ENCODE measurements at places on chromosomes 7 and 10.

GRCh38 chr7:33334349-33334748 lies 205.0 kb downstream of the BBS9 start:
- DNase-seq = peak; percentile 2

DNA sequence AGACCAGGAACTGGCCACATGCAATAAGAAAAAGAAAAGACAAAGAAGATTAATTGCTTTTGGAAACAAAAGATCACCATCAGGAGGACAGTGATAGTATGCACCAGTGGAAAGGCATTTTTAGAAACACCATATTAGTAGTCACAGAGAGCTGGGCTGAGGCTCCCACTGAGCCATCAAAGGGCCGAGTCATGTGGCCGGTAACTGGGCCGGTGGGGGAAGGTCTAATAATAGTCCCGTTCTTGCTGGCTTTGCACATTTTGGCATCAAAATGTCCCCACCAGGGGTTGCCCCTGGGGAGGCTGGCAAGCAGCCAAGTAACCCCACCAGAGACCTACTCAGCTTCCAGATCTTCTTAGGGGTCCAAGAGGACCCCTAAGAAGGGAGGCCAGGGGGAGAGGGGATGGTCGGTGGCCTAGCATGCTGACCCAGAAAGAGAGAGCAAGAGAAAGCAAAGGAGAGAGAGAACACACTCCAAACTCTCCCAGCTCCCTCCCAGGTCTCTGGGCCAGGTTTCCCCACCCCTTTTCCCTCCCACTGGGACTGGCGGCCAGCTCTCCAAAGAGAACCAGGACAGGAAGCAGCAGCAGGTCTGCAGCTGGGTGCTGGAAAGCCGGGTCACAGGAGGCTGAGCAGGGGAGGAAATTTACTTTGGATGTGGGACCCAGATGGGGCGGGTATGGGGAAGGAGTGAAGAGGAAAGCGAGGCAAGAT lies 70.2 kb upstream of the FGFR2 start:
- DNase-seq = no peak

- no peak for DNase-seq
These were observed 65.1 kb upstream of the MKRN1 start for GRCh38 chr7:140544388-140544826.

- DNase-seq = no peak
These were observed 188.7 kb downstream of the PLXNA4 start for GRCh38 chr7:132387596-132387995.

DNA sequence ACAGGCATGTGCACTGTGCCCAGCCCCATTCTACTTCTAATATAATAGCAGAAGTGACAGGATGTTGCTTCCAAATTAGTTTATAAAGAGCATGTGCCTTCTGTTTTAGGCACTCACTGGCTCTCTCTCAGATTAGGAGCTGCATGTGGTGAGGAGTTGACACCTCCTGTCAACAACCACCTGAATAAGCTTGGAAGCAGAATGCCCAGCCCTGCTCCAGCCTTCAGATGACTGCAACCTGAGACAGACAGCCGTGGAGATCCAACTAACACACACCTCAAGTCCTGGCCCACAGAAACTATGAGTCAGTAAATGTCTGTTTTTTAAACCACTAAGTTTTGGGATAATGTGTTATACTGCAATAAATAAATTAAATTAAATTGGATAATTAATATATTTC lies 54.5 kb downstream of the PARD3 start:
- DNase-seq = no peak

DNA sequence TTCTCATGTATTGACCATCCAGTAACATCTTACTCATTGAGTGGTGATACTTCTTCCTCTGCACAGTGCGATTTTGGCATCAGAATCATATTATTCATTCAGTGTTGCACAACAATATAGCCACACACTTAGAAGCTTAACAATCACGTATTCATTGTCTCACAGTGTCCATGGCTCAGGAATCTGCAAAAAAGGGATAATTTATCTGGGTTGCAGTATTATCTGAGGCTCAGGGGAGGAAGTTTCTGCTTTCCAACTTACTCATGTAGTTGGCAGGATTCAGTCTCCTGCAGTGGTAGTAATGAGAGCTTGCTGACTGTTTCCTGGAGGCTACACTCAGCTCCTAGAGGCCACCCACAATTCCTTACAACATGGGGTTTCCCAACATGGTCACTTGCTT lies 803.6 kb downstream of the SORCS1 start:
- peak; percentile 90 for DNase-seq

- DNase-seq = no peak
These were observed 60.5 kb upstream of the MPP7 start for GRCh38 chr10:28363376-28363775.

- DNase-seq = no peak
These were observed 3.9 kb downstream of the CASD1 start for GRCh38 chr7:94513565-94513860.

GRCh38 chr7:47423196-47423595 lies 158.7 kb downstream of the TNS3 start:
- no peak for DNase-seq

GRCh38 chr10:129046065-129046681 lies 420.9 kb upstream of the MGMT start:
- peak; percentile 36 for DNase-seq

GRCh38 chr7:18257711-18258110 lies 230.1 kb upstream of the PRPS1L1 start:
- DNase-seq = no peak

DNA sequence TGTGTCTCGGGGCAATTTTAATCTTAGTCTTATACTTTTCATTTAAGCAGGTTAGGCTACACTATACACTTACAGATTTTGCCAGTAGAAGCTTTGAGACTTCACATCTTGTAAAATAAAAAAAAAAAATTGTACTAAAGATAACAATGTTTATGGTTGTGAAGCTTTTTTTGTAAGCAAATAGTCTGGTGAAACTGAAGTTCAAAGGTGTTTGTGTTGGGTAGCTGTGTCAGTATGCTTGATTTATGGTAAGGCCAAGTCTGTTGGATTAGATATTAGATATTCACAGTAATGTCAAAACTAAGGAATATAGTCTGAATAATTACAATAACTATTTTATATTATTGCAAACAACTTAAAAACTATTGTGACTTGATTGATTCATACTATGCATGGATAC lies 31.0 kb upstream of the PRSS1 start:
- no peak for DNase-seq

- peak; percentile 42 for DNase-seq
These were observed 17.6 kb downstream of the IFIT5 start for GRCh38 chr10:89431977-89432376.

- no peak for DNase-seq
These were observed 1396.3 kb downstream of the GATA3 start for GRCh38 chr10:9450801-9451200.

GRCh38 chr10:14327527-14327926 lies 3.2 kb downstream of the FRMD4A start:
- DNase-seq = no peak

DNA sequence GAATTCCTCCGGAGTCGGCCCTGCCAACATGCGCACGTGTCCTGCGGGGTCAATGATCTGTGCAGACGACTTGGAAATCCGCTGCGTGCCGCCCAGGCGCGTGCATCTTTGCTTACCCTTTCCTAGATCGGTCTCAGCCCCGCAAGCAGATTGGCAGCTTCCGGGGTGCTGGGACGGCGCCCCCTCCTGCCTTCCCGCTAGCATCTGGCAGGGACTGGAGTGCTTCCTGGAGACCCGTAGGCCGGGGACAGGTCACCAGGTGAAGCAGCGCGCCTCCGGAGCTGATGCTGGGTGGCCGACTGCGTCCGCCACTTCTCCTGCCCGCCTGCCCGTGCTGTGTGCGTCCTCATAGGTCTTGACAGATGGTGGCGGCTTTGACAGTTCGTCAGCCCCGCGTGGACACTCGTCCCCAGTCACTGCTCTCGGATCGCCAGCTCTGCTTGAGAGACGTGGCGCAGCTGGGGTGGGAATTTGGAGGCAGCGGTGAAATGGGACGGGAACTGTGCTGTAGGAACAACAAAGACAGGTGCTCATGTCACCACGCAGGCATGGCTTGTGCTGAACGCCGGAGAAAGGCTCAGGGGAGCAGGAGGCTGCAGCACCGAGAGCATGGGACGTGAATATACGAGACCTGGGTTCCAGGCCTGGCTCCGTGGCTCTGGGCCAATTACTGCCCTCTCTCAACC lies 21.9 kb upstream of the KCNK18 start:
- no peak for DNase-seq

- no peak for DNase-seq
These were observed 14.9 kb downstream of the DUSP5 start for GRCh38 chr10:110512461-110513187.

GRCh38 chr10:110858297-110858934 lies 13.3 kb upstream of the PDCD4 start:
- DNase-seq = no peak

DNA sequence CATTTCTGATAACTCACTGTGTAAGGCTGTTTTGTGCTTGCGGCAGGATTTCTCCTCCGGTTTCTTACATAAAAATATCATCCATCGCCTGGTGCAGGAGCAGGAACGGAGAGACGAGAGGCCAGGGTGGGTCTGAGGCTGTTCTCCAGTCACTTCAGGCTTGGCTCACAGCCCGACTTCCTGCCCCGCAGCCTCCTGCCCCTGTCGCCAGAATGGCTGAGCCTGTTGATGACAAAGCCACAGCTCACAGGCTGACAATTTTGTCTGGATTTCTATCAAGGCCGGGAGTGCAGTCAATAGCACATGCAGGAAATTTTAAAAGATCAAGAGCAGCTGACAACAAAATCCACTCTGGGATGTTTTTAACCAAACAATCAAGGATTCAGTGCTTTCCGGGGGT lies 229.7 kb upstream of the ZNF32 start:
- no peak for DNase-seq

DNA sequence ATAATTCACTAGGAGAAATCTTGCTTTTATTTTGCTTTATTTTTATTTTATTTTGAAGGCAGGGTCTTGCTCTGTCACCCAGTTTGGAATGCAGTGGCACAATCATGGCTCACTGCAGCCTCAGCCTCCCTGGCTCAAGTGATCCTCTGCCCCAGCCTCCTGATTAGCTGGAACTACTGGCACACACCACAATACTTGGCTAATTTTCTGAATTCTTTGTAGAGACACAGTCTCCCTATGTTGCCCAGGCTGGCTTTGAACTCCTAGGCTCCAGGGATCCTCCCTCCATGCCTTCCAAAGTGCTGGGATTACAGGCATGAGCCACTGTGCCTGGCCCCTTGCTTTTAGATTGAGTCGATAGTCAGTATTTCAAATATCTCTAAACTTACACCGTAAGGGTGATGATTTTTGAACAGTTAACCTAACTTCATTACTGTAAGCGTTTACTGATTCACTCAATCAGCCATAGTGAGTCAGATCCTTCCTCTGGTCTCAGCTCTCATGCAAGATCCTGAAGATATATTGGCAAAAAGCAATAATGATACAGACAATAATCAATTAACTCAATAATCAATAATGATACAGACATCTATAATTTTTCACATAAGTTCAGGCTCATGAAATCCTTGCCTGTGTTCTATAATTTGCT lies 239.5 kb downstream of the KIAA1217 start:
- DNase-seq = no peak

DNA sequence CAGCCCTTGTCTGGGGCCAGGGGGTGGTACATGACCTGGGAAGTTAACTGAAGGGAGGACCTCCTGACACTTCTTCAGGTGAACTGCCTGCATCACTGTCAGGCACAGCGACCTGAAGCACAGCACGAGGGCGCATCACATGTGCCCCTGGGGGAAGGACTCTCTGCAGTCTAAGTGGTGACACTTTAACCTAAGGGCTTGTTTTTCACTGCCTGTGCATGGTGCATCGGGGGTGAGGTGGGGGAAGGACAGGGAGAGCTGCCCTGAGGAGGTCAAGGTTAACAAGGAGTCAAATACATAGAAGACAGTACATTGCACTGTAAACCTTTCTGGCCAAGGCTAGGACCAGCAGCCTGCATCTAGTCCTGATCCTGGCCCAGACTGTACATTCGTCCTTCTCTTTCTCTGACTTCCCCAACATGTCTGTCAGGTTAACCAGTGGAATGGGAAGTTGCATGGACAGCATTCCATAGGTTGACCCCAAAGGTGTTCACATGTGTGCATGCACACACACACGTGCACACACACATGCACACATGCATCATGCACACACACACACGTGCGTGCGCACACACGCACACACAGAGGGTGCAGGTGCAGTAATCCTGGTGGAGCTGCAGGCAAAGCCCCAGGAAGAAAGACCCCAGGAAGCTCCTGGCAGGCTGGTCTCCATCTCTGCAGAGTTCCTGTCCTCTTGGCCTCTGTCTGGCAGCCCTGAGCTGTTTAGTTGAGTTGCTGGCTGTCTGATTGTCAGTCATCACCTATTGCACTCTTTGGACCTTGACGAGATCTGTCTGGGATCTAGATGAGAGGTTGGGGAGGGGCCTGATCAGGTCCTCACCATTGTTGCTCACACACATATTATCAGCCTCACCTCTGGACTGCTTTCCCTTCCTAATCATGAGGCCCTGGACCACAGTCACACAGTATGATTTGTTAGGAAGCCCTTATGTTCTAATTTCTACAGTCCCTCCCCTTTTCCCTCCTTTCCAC lies 37.8 kb downstream of the WDFY4 start:
- no peak for DNase-seq

DNA sequence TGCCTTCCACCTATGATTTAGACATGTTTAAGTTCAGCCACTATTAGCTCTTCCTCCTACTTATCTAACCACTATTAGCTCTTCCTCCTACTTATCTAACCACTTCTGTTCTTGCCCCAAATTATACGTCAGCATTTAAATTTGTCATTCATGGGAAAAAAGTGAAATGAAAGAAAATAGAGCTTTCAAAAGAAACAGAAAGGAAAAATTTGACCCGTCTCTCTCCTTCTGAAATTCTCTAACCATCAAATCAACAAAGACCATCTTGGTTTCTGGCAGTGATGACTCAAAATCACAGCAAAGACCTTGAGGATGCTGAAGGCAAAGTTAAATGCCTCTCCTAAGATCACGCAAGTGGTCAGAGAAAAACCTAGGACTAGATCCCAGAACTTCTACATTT lies 2.6 kb downstream of the LIPA start:
- no peak for DNase-seq

GRCh38 chr10:1308173-1308961 lies 252.2 kb downstream of the WDR37 start:
- DNase-seq = no peak

- no peak for DNase-seq
These were observed 101.3 kb downstream of the MDFIC start for GRCh38 chr7:115023219-115023618.

- DNase-seq = no peak
These were observed 12.5 kb upstream of the CH25H start for GRCh38 chr10:89219513-89220218.

- no peak for DNase-seq
These were observed 359.5 kb downstream of the PLXDC2 start for GRCh38 chr10:20175719-20176118.
